ENCODE measurements at places on chromosomes 1 and 21.

DNA sequence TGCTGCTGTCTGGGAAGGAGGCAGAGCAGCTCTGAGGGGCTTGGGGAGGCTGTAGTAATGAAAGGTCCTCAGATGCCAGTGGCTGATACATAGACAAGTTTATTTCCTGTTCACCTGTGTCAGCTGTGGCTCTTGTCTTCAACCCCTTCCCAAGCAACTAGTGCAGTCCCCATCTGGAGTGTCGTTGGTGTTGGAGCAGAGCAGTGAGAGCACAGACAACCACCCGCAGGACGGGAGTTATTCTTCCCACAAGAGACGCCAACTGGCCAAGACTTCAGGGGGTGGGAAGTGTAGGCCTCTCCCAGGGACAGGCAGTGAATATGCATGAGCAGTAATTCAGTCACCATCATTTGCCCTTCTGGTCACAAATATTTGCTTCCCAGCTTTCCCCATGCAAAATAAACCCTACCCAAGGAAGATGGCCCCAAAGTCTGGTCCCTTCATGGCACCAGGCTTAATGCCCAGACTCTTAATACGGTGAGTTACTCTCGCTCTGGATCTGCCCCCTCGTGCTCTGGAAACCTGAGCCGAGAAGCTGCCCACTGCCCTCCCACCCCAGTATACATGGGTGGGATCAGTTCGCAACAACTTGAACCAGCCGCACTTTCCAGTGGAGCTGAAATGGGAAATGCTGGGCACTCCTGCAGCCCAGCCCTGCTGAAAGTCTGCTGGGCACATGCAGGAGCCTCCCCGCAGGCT, 153.5 kb upstream of the COL6A1 start:
- DNase-seq: no peak

- DNase-seq: no peak
Measured at GRCh38 chr21:40681164-40681859, 165.6 kb downstream of the DSCAM start.

DNA sequence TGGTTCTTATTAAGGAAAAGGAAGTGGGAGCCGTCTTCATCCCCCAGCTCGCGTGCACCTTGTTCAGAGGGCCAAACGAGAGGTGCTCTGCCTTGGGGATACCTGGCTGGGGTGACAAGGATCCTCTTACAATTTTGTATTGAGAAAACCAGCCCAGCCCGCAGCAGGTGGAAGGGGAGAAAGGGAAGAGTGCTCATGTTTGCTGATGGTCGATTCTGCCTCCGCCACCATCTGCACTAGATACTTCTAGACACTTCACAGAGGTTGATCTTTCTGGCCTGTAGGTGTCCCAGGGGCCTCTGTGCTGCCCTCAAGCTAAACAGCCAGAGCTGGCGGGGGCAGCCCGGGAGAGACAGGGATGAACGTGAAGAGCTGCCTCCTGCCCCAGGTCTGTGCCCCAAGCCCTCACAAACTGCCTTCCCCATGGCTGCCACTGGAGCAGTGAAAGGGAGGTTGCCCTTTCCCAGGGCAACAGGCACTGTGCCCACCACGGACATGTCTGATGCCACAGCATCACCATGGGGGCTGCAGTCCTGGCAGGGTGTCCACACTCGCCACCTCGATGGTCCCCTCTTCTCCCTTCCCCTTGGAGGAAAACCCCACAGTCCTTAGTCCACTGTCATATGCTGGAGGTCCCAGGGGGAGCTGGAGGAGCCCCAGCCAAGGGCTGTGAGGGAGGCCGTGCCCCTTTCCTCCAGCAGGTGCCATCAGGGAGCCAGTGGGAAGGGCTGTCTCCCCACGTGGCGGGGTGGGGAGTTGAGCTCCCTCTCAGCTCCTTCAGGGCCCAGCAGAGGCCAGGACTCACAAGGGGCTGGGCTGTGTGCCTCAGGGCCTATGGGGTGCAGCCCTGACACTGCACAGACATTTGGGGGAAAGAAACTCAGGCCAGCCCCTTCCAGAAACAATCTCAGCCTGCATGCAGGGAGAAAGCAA, 8.1 kb downstream of the ADPRS start:
- DNase-seq: no peak

GRCh38 chr1:213650603-213651002, 337.2 kb upstream of the PROX1 start:
- no peak for DNase-seq

GRCh38 chr21:40402884-40403582, 443.9 kb downstream of the DSCAM start:
- no peak for DNase-seq

- DNase-seq: no peak
Measured at GRCh38 chr1:53678507-53678906, 60.5 kb downstream of the GLIS1 start.

DNA sequence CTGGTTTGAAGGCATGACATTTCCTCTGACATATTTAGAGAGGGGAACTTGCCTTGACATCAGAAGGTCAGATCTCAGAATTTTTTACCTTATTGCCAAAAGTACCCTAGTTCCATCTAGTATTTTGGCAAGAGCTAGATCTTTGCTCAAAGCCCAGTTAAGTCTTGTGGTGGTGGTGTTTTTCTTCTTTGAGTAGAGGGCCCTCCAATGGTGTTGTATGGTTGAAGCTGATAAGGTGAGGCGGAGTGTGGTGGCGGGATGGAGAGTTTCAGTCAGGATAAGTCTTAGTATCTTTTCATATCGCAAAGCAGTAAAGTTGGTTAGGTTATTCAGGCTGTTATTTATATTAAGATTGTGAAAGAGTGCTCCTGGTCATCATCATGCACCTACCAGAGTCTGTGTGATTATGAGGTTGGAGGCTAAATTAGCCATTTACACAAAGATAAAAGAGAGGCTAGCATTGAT, 20.1 kb upstream of the MACF1 start:
- DNase-seq: no peak

GRCh38 chr1:6612641-6613360, 730 bp upstream of the PHF13 start:
- no peak for DNase-seq

- no peak for DNase-seq
Measured at GRCh38 chr1:23217421-23218115, at the start of gene HTR1D. HTR1D (minus strand) TSS chr1:23217502; CDS start chr1:23194219, 23,283 bp downstream.

- DNase-seq: no peak
Measured at GRCh38 chr1:4033129-4033676, 133.1 kb upstream of the C1orf174 start.

DNA sequence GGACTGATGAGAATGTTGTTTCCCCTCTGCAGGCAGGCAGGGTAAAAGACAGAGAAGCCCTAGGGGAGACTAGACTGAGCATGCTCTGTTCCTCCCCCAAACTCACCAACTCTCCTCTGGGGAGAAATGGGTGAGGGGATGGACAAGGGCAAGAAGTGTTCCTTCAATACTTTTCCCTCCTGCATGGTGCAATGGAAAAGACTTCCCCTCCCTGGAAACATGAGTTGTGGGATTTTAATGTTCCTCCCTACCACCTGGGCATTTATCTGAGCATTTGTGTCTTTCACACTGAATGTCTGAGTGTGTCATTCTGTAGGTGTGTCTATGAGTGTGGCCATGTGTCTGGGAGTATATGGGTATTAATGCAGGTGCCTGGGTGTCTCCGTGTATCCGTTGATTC, 275.7 kb downstream of the C1orf94 start:
- no peak for DNase-seq

- no peak for DNase-seq
Measured at GRCh38 chr1:23827717-23828116, 2.5 kb upstream of the HMGCL start.

- DNase-seq: no peak
Measured at GRCh38 chr21:33273044-33273443, 6.9 kb downstream of the IL10RB start.

GRCh38 chr1:54359393-54360162, 46.6 kb downstream of the SSBP3 start:
- no peak for DNase-seq
